ENCODE measurements at places on chromosomes 11 and 22.

DNA sequence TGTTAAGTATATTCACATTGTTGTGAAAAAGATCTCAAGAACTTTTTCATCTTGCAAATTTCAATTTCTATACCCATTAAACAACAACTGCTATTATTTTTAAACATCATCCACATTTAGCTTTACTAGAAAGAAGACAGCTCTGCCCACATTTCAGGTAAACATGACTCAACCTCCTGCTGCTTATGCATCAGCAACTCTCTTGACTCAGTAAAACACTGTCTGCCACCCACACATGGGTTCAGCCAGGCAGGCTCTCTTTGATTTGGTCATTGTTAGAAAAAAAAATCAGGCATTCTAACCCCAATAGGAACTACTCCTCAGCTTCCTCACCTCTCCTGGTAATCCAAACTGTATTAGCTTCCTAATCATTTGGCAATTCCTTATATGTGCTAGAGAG is 5.1 kb upstream of the ENDOD1 start:
- no peaks in the 10 kb centered on the region for H3K27me3 ChIP-seq
- no peak overlapping the region for H3K4me3 ChIP-seq
- peak; percentile 64 for DNase-seq

DNA sequence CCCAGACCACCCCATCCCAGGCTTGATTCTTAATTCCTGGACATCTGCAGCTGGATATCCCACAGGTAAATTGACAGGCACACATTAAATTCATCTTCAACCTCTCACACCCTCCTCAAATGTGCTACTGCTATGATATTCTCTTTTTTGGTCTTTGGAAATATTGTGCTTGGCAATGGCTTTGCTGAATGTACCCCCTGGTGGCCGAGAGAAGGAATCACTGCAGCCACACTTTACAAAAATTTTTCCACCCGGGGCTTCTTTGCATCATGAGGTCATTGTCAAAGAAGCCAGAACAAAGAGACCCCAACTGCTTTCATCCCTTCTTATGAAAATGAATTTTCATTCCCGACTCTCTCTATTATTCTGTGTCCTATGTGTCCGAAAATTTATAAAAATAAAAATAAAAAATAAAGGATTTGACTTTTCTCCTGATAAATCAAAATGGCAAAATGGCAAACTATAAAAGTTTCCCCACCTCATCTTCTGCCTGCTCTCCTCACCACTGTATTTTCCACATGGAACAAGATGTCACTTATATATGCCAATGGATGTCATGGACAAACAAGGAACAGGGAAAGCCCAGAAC is 15.0 kb upstream of the CYB5R2 start:
- DNase-seq = peak; percentile 24

GRCh38 chr11:2890466-2891294 is 5.1 kb upstream of the CDKN1C start:
- H3K27ac ChIP-seq = no peak overlapping the region
- no peak for DNase-seq
- no peak overlapping the region for H3K4me3 ChIP-seq
- no peaks in the 10 kb centered on the region for H3K27me3 ChIP-seq
- peaks cover 29% of the 10 kb centered on the region for H3K4me1 ChIP-seq
- H3K36me3 ChIP-seq = no peaks in the 10 kb centered on the region

DNA sequence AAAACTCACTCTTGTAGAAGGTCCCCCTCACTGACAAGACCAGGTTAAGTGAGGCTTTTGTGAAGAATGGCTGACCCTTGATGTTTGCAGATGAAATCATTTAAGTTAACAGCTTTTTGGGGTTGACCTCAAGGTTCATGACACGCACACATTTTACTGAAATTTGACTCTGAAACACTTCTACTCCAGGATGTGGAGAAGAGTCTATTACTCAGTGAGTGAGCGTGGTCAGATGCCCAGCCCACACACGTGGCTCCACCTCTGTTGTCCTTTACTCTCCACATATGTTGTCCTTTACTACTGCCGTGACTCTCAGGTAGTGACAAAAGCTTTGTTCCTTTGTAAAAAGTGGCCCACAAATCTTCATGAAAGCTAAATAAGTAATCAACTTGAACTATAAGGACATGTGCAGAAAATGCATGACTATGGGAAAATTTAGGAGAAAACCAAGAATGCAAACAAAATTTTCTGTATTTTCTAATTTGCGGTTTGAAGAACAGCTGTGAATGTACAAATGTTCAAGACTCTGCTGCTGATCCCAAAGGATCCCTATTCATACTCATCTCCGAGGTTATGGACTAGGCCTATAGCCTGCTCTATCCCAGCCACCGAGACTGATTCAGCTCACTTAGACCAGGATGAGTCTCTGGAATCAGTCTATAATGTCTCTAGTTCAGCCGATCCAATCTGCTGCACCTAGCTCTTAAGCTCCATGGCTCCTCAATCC is 22.4 kb downstream of the XRRA1 start:
- peaks cover 7% of the 10 kb centered on the region for H3K4me1 ChIP-seq
- H3K36me3 ChIP-seq = peaks cover 8% of the 10 kb centered on the region
- peak overlapping the region; percentile 22 for H3K27ac ChIP-seq
- peak; percentile 28 for DNase-seq
- H3K4me3 ChIP-seq = no peak overlapping the region

DNA sequence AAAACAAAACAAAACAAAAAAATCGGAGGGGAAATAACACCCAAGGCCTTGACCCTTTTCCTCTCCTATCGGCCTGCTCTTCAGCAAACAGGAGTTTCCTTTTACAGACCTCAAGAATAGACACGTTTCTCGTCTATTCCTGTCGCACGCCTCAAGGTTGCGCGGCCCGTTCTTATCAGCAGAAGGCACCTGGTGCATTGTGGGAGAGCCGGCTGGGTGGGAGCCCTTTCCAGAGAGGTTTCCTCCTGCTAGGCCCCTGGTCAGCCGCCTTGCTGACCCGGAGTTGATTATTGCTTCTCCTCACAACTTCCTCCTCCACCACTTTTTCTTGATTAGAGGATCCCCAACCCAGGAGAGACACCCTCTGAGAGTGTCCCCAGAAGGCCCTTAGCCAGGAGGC is 497.3 kb downstream of the MIAT start:
- no peaks in the 10 kb centered on the region for H3K36me3 ChIP-seq
- DNase-seq = no peak
- H3K4me1 ChIP-seq = peaks cover 4% of the 10 kb centered on the region
- H3K27ac ChIP-seq = no peak overlapping the region
- H3K27me3 ChIP-seq = peaks cover 54% of the 10 kb centered on the region

GRCh38 chr11:108093128-108093904 is 28.1 kb upstream of the ACAT1 start:
- no peaks in the 10 kb centered on the region for H3K4me1 ChIP-seq
- H3K27me3 ChIP-seq = no peaks in the 10 kb centered on the region
- no peak overlapping the region for H3K27ac ChIP-seq
- peaks cover 6% of the 10 kb centered on the region for H3K36me3 ChIP-seq
- H3K4me3 ChIP-seq = no peak overlapping the region
- no peak for DNase-seq

- no peak overlapping the region for H3K4me3 ChIP-seq
- no peak for DNase-seq
- H3K27me3 ChIP-seq = no peaks in the 10 kb centered on the region
- peaks cover 37% of the 10 kb centered on the region for H3K4me1 ChIP-seq
These were observed 75.4 kb downstream of the ZBTB16 start for GRCh38 chr11:114134870-114135269.

DNA sequence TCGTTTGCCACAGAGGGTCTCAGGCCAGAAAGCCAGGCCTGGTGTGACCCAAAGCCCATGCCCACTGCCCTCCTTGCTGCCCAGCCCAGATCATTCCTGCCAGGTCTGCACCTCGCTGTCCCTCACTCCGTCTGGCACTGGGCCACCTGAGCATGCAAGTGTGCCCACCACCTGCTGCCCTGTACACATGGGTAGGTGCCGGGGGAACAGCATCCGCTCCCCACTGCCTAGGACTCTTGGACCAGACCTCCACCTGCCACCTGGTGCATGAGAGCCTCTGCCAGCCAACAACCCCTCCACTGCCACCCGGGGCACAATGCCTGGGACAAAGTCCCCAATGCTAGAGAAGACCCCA is 12.5 kb downstream of the MGAT3 start:
- no peaks in the 10 kb centered on the region for H3K36me3 ChIP-seq
- H3K27ac ChIP-seq = peak overlapping the region; percentile 8
- H3K4me3 ChIP-seq = no peak overlapping the region
- DNase-seq = no peak
- peaks cover 17% of the 10 kb centered on the region for H3K4me1 ChIP-seq
- H3K27me3 ChIP-seq = no peaks in the 10 kb centered on the region

- no peaks in the 10 kb centered on the region for H3K4me1 ChIP-seq
- H3K27me3 ChIP-seq = no peaks in the 10 kb centered on the region
- H3K4me3 ChIP-seq = no peak overlapping the region
- no peaks in the 10 kb centered on the region for H3K36me3 ChIP-seq
- no peak overlapping the region for H3K27ac ChIP-seq
- no peak for DNase-seq
These were observed 100.3 kb downstream of the GUCY1A2 start for GRCh38 chr11:106917973-106918372.

GRCh38 chr11:56642339-56642738 is at the start of gene OR5AP2:
TSS of gene OR5AP2 (minus strand) at chr11:56642439. CDS start at chr11:56642439, 0 bp downstream.
- H3K4me3 ChIP-seq = no peak within 1 kb of the TSS
- DNase-seq = no peak
- no peaks in the 10 kb centered on the region for H3K27me3 ChIP-seq
- H3K27ac ChIP-seq = no peak within 1 kb of the TSS
- H3K4me1 ChIP-seq = no peaks in the 10 kb centered on the region
- no peaks in the 10 kb centered on the region for H3K36me3 ChIP-seq

GRCh38 chr11:102359372-102359771 is 12.4 kb downstream of the BIRC2 start:
- H3K27me3 ChIP-seq = no peaks in the 10 kb centered on the region
- peaks cover 43% of the 10 kb centered on the region for H3K4me1 ChIP-seq
- no peak for DNase-seq
- H3K27ac ChIP-seq = no peak overlapping the region

- no peak for DNase-seq
- peaks cover 8% of the 10 kb centered on the region for H3K4me1 ChIP-seq
- no peaks in the 10 kb centered on the region for H3K36me3 ChIP-seq
- no peak overlapping the region for H3K4me3 ChIP-seq
- H3K27me3 ChIP-seq = peaks cover 19% of the 10 kb centered on the region
These were observed 207.3 kb upstream of the MTNR1B start for GRCh38 chr11:92762121-92762540.

- DNase-seq = no peak
- no peaks in the 10 kb centered on the region for H3K4me1 ChIP-seq
- no peak overlapping the region for H3K4me3 ChIP-seq
- no peak overlapping the region for H3K27ac ChIP-seq
These were observed 72.3 kb upstream of the CRYBB3 start for GRCh38 chr22:25127318-25127717.

DNA sequence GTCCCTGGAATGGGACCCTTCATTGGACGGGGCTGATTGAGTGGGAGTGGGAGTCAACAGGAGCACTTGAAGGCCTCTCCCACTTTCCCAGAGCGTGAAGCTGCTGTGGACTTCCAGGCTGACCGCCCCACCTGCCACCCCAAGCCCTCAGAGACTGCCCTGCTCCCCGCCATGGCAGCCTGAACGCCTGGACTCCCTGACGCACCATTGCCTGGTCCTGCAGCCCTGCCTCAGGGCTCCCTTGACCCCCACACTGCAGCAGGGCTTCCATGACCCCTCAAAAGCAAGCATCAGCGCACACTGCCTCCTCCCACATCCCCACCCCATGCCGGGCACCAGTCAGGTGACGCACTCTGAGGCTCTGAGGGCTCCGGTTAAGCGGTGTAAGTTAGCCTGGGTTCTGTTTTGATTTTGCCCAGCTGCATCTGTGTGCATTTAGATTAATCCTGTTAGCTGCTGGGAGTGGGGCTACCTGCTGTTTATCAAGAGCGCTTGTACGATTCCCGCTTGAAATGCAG is 39.4 kb downstream of the TRIM29 start:
- no peaks in the 10 kb centered on the region for H3K4me1 ChIP-seq
- peaks cover 3% of the 10 kb centered on the region for H3K27me3 ChIP-seq
- H3K36me3 ChIP-seq = no peaks in the 10 kb centered on the region
- H3K27ac ChIP-seq = no peak overlapping the region
- no peak overlapping the region for H3K4me3 ChIP-seq
- no peak for DNase-seq

DNA sequence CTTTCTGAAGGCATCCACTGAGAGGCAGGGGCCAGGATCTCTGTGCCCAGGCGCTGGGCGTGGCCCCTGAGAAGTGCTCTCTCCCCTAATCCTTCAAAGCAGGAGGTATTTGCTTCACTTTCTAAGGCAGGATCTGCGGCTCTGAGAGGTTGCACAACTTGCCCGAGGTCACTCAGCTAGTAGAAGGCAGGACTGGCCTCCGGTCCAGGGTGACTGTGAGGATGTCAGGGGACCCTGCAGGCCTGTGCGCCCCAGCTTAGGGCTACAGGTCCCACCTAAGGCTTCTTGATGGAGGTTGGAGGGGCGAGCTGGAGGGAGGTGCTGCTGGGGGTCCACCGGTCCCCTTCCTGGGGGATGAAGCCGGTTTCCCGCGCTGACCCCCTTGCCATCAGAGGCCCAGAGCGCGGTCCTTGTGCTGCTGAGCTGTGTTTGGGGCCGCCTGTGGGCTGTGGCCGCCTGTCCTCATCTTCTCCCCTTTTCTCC is 979 bp downstream of the SMIM38 start:
- H3K27me3 ChIP-seq = peaks cover 3% of the 10 kb centered on the region
- no peak overlapping the region for H3K27ac ChIP-seq
- no peaks in the 10 kb centered on the region for H3K36me3 ChIP-seq
- H3K4me1 ChIP-seq = peaks cover 14% of the 10 kb centered on the region

GRCh38 chr11:3939211-3939610 is 83.7 kb downstream of the STIM1 start:
- H3K4me3 ChIP-seq = no peak overlapping the region
- peak overlapping the region; percentile 10 for H3K27ac ChIP-seq
- no peaks in the 10 kb centered on the region for H3K27me3 ChIP-seq
- peaks cover 74% of the 10 kb centered on the region for H3K4me1 ChIP-seq

DNA sequence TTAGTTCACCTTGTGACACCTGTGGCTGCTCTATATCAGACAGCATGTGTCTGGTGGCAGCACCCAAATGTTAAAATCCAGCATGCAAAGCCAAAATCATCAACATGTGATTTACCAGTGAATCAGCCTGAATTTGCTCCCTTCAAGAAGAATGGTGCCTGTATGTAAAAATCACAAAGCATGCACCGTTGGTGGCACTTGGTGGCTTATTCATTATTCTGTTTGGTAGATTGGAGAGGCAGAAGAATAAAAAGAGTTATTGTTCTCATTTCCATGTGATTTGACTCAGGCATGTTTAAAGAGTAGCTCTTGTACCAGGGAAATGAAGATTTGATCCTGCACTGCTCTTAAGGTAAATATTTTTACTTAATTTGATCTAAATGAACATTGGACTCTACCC is 143.9 kb upstream of the MPPED2 start:
- no peak for DNase-seq
- H3K36me3 ChIP-seq = no peaks in the 10 kb centered on the region
- H3K4me3 ChIP-seq = no peak overlapping the region
- peaks cover 8% of the 10 kb centered on the region for H3K27me3 ChIP-seq

All from activated naive CD8-positive, alpha-beta T cell treated with anti-CD3 and anti-CD28 coated beads for 36 hours (primary cell).